Hematopoietic multipotent progenitor cell treated with erythropoietin and hydrocortisone succinate and interleukin-3 and kit ligand, for 17 days (in vitro differentiated cells): ENCODE measurements at places on chromosomes 2 and 18.

- no peak for DNase-seq
Observed at GRCh38 chr2:63865159-63865799, 23.6 kb downstream of the UGP2 start.

DNA sequence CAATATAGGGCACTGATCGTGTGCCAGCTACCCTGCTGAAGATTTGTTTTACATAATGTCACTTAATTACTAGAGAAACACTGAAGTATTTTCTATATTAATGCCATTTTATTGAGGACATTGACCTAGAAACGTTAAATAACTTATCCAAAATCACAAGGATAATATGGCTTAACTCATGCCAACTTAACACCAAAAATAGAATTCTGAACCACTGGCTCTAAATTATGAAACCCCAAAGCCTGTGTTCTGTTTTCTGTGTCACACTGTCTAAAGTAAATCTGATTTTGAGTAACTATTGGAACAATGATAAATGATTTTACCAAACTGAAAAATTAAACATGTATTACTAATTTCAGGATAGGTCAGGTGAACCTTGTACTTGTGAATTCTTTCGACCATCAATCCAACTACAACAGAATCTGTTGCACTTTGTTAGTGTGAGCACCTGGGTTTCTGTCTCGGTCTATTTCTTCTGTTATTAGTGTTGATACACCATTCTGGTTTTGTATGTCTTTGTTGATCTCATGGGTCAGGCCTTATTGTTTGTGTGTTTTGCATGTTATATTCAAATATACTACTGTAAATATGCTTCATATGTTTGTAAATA, 48.2 kb upstream of the CCDC141 start:
- DNase-seq = no peak

DNA sequence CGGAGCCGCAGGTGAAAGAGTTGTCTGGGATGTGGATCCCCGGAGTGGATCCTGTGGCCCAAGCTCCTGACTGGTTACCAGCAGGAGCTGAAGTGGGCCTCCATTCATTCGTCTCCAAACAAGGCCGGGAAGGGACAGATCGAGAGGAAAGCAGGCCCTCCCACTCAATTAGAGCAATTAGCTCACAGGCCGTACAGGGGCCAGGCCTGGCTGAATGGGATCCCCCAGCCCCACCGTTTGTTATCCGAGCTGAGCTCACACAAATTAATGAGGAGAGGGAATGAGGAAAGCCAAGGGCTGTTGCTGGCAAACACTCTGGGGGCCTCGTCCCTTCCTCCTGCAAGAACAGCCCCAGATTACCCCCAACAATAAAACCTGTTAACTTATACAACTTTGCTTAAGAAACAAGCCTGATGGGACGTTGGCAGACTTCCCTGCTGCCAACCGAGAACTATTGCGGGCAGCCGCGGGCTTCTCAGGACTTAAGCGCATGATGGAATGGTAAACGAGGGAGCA, 338.0 kb downstream of the BCL11A start:
- no peak for DNase-seq

- DNase-seq = no peak
Observed at GRCh38 chr2:197940382-197940781, 136.0 kb downstream of the PLCL1 start.

DNA sequence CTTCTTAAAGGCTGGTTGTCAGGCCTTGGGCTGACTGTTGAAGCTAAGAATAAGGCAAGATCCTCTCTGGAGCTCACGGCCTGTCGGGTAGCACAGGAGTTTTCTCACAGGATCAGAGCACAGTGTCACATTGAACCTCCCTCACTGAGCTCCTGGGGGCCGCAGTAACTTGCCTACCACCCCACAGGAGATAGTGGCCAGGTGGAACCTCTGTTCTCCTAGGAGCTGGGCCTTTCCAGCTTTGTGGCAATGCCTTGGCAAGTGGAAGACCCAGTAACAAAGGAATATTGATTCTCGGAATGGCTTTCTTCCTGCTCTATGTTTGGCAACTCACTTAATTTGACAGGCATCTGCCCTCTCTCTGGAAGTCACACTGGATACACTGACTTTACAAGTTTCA, 1.2 kb upstream of the ALK start:
- no peak for DNase-seq

DNA sequence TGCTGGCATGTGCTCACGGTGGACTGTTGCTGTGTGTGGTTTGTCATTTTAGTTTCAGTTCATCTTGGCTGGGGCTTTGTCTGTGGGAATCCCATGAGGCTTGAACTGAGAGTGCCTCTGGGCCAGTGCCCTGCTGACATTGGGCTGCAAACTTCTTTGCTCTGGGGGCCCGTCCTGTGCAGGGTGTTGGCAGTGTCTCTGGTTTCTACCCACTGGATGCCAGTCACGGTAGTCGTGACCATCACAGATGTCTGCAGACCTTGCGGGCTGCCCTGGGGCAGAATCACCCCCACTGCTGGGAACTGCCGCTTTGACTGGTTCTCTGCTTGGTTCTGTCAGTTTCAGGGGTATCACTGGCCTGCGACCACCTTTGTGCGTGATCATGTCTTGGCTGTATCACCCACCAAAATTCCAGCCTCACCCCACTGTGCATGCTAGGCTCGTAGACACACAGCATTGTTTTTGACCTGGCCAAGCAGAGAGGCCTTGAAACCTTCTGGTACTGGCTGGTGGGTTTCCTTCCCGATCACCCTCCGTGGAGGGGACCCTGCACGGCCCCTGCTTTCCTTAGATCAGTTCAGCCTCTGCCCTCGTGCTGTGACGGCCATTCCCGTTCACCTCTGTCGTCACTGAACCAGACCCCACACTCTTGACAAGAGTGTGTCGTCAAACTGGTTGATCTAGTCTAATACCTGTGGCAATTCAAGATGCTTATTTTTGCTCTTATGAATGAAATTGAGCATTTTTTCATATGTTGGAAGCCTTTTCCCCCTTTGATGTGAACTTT, 57.6 kb downstream of the KCNG2 start:
- DNase-seq = no peak

GRCh38 chr2:41922177-41922576, 125.6 kb upstream of the PKDCC start:
- DNase-seq = peak; percentile 12

GRCh38 chr2:20877960-20878359, 55.1 kb upstream of the LDAH start:
- no peak for DNase-seq

- no peak for DNase-seq
Observed at GRCh38 chr18:43777636-43778304, 500.5 kb upstream of the SYT4 start.

DNA sequence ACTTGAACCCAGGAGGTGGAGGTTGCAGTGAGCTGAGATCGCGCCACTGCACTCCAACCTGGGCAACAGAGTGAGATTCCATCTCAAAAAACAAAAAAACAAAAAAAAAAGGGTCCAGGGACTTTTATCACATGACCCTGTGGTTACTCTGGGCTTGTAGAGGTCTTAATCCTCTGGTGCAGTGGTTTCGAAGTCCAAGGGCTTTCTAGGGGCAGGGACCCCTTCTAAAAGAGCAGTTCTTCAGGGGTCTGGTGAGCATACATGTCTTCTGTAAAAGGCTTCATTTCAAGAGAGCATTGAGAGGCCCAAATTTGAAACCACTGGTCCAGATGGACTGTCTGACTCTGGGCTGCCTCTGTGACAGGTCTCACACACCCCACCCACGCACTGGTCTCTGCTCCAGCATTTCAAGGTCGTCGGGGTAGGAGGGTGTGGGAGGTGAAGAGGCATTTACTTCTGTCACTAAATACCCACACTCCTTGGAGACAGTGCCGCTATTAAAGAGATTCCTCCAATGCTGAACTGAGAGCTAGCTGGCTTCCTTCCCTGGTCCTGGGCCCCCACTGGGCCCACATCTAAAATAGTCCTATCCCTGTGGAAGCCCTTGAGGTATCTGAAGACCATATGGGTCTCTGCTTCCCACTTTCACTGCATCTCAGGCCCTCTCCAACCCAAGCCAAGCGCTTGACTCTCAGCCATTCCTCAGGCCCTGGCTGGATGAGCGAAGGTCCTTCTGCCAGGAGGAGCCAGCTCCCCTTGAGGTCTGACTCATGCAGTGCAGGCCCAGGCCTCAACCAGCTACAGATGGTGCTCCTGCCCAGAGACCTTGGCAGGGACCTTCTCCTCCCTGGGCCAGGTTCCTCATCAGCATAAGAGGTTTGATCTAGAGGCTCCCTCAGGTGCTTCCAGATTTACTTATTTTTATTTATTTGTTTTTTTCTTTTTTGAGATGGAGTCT, 44.8 kb downstream of the PAX8 start:
- no peak for DNase-seq

DNA sequence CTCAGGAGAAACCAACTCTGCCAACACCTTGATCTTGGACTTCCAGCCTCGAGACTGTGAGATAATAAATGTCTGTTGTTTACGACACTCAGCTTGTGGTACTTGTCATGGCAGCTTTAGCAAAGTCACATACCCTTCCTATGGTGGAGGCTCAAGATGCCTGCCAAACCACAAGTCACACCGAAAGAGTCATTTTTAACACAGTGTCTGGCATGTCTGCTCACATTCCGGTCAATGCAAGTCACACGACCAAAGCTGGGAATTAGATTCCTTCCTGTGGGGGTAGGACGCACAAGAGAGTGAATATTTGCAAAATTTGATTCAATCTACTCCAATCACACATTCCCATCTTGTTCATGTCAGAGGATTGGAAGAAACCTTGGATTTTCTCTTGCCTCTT, 24.6 kb downstream of the KCNE4 start:
- no peak for DNase-seq

GRCh38 chr2:8965216-8965969, 38.1 kb downstream of the MBOAT2 start:
- no peak for DNase-seq

GRCh38 chr2:2809771-2810170, 478.7 kb upstream of the MYT1L start:
- DNase-seq = no peak

GRCh38 chr18:22510697-22511096, 93.0 kb upstream of the CTAGE1 start:
- DNase-seq = no peak

GRCh38 chr2:105791229-105791628, 46.5 kb downstream of the NCK2 start:
- no peak for DNase-seq

DNA sequence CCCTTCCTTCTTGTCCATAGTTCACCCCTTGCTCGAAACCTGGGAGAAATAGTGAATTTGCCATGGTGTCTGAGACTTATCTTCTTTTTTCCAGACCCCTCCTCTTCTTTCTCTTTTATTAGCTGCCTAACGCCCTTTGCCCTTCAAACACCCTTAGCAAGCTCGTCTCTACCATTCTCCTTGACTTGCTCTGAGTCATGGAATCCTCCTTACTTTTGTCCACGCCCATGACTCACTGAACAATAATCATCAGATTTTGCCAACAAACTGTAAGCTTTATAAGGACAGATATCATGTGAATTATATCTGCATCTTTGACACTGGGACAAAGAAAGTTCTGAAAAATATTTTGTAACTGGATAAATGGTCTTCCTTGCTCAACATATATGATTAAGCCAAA, 67.1 kb upstream of the CNTNAP5 start:
- no peak for DNase-seq

- DNase-seq = no peak
Observed at GRCh38 chr18:59799383-59800015, 100.3 kb upstream of the PMAIP1 start.

GRCh38 chr2:100184055-100184737, 41.8 kb upstream of the AFF3 start:
- no peak for DNase-seq

GRCh38 chr2:171266102-171266501, 105.4 kb upstream of the TLK1 start:
- DNase-seq = no peak

- DNase-seq = no peak
Observed at GRCh38 chr2:221360312-221360711, 211.8 kb downstream of the EPHA4 start.

GRCh38 chr2:165193178-165193777, 10.6 kb downstream of the SCN3A start:
- DNase-seq = no peak

GRCh38 chr2:238653431-238654109, 194.3 kb upstream of the TWIST2 start:
- DNase-seq = no peak

GRCh38 chr2:120389036-120389391, 43.1 kb downstream of the INHBB start:
- no peak for DNase-seq

GRCh38 chr18:28961669-28962228, 784.8 kb upstream of the CDH2 start:
- no peak for DNase-seq

DNA sequence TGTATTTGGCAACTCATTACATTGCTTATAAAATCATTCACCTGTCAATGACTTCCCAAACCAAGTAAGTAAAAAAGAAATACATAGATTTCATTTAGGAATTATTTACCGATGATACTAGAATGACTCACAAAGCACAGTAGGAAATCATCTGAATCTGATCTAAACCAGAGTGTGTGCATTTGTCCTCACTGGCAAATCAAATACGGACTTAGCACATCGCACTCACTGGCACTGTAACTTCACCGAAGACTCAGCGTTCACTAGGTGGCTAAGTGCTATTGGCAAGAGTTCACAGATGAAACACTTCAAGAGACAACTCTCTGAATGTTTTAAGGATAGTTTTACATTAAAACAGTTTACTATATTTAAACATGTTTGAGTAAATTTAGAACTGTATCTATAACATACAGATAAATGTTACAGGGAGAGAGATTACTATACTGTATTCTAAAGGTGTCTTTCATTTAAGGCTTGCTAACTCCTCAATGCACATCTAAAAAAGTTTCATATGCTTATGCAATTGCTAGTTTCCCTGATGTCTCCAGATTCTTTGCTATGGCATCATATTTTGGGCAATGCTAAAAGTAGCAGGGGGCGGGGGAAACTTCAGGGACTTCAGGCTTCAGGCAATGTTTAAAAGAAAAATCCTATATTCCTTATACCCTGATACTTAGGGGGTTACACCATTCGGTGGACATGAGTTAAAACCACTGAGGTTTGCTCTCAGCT, 48.8 kb downstream of the STK39 start:
- no peak for DNase-seq

DNA sequence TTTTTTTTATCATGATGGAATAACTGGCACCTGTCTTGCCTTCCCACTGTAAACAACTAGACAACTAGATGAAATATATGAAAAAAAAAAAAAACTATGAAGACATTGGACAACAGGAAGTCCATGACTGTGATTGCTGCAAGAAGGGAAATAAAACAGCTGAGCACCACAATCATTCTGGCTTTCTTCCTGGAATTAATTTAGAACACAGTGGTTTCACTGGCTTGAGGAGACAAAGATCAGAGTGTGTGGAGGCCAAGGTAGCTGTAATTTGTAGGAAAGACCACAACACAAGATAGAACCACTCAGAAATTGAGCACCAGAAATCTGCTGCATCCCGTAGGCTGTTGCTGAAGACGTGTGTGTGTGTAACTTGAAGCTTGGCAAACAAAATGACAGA, 121.1 kb upstream of the PID1 start:
- no peak for DNase-seq

- no peak for DNase-seq
Observed at GRCh38 chr2:62641936-62642335, 63.6 kb upstream of the EHBP1 start.
